Stimulated activated memory B cell treated with anti-CD40 and anti-IgM and Interleukin-4, amounts not matched to agents 10 μg/mL and 1 μg/mL and 100 μg/mL, for 72 hours (primary cell): ENCODE measurements at places on chromosomes 2 and 18.
A peak's percentile ranks its signal among the peaks of the same experiment; 100 is the strongest.

- ATAC-seq = no peak
These were observed 58.7 kb upstream of the B3GNT2 start for GRCh38 chr2:62136956-62137830.

DNA sequence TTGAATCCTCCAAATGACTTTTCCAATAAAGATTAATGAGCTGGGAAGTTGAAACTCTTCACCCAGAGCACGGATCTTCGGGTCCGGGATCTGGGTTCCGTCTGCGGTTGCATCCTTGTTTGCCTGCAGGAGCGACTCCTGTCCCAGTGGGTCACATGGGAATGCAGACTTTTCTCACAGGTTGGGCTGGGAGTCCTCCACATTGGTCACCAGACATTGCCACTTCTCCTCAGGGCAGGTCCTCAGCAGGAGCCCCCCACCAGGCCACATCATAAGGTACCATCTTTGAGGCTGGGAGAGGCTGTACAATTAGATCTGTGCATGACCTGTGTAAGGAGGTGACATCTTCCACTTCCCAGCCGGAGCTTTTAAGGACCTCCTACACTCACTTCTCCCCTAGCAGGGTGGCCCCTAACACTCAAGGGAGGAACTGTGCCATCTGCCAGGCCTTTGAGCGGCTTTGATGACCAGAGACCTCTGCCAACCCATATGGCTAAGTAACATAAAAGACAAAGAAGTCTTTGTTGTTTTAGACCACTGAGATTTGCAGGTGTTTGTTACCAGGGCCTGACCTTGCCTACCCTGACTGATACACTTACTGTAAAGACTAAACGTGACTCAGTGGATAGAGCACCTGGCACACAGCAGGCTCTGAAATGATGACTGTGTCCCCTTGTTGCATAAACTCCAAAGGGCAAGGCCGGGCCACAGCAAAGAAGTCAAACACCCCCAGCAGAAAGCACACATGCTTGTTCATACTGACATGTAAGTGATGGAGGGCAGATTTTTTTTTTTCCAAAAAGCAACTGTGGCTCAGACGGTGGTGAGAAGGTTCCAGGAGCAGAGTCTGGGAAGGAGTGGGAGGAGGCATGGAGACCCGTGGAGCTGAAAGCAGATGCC, 7.9 kb upstream of the TEX51 start:
- ATAC-seq = no peak

- ATAC-seq = peak; percentile 90
These were observed at the start of gene IAH1 for GRCh38 chr2:9474361-9475057. Gene IAH1 (plus strand): TSS chr2:9474551. CDS start chr2:9474567, 16 bp downstream.

DNA sequence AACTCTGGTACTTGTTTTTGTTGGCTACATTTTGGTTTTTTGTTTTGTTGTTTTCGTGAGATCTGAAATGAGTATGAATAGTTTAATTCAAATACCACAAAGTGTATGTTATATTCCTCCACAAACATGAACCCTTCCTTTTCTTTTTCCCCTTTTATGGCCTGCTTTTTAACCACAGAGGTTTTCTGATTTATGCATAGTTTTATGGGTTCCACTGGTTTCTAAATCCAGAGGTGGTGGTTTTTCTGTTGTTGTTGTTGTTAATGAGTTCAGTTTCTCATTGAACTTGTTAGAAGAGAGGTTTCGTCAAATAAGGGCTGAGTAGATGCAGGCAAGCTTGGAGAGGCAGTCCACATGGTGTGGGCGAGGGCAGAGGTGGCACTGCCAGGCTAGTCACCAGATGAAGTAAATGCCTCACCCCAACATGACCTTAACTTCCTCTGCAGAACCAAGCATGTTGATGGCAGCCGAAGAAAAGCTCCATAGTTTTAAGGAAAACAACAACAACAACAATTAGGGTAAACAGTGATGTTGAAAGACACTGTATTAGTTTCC, 72.5 kb downstream of the RIF1 start:
- ATAC-seq = no peak

- ATAC-seq = no peak
These were observed 107.7 kb upstream of the MAP2 start for GRCh38 chr2:209316141-209316540.

DNA sequence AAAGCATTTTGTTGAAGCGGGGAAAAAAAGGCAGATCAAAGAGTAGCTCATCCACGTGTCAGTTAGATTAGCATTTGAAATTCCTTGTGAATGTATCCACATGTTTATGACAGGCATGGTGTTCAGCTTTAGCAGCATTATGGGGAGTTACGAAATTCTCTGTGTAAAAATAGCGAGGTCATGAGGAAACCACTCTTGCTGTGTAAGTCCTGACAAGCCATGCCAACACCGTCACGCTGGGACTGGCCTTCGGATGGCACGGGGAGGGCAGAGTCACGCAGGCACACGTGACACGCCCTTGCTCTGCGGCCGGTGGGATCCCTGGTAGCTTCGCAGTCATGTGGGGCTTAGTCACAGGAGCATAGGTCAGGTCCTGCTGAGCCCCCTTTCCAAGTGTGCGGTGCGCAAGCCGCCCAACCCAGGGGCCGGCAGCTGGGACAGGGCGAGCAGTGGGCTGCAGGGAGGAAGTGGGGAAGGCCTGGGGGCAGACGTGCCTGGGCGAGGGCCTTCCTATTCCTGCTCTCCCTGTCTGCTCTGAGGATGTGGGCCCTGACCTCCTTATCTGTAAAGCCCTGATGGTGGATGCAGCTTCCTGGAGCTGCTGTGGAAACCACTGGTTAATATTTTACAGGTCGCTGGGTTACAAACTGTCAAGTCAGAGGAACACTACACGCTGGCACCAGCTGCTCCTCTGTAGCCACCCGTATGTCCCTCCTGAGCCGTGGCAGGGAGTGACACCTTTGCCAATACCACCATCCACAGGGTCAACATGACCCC, 18.0 kb downstream of the MBP start:
- peak; percentile 28 for ATAC-seq

DNA sequence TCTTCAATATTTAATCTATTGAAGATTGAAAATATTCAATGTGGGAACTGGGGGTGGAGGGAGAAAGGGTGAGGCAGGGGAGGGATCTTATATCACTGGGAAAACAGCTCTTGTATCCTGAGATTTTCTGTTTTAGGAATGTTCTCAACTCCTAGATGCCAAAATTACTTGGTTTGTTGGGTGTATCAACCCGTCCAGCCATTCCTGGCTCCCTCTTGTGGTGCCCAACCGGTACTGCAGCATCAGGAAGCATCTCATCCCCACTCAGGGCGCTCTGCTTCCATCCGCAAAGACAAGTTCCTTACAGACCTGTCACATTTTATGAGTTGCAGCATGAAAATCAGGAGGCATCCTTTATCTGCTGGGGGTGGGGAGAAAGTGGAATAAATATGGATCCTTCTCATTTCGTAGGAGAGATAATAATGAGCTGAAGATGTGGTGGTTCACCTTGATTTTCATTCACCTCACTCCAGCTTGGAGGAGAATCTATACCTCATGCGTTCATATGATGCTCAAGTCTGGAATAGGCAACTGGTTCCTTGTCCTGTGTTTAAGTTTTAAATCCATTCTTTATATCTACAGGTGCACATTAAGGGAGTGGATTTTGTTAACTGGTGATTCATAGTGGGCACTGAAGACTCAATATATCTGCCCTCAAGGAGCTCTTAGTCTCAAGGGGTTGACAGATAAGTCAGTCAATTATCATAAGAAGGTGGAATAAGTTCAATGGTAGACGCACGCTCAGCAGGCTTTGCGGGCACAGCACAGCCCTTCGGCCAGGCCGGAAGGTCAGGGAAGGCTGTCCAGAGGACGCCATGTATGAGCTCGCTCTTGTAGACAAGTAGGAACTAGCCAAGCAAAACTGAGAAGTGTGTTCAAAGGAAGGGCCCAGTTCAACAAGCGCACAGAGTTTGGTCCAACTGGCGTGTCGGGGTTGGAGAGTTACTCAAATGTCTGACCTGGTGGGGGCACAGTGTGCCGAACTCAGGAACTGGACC, 127.3 kb downstream of the RNF144A start:
- peak; percentile 54 for ATAC-seq

- ATAC-seq = no peak
These were observed 11.8 kb upstream of the LHCGR start for GRCh38 chr2:48767330-48767729.

DNA sequence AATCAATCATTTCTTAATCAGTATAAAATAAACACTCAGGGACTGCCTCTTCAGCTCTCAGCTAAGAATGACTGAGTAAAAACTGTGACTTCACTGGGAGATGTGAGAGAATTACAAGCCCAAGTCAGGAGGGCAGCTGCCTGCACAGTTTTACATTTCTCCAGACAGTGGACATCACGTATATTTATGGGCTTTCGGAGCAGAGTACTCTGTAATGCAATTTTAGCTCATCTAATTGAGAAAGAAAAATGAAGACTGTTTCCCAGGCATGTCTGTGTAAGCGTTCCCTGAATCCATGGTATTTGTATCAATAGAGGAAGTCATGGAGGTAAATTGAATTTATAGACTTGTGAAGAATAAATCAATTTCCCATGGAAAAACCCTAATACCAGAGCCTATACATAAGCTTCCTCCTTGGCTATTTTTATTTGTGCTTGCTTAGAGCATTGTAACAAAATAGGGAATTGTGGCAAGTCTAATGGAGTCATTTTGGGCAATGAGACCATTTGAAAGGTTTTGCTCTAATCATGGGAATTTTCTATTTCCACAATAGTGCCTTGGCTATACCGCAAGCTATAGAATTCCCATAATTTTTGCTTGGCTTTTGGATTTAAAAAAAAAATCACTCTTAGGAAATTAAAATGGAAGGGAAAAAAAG, 87.2 kb downstream of the SLC5A7 start:
- no peak for ATAC-seq

DNA sequence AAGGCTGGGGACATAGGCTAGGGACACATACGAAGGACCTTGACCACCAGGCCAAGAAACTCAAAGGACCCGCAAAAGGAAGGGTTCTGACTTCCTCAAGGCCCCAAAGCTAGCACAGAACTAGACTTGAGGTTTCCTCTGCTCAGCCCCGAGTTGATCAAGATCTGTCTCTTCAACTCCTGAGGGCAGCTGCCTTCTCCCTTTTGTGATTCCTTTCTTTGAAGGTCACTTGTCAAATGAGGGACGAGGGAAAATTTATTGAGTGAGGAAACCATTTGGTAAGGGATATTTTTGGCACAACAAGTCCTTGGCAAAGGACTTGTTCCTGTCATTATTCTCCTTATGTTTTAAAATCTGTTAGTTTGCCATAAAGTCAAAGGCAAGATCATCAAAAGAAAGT, 12.3 kb upstream of the ROCK2 start:
- ATAC-seq = no peak

DNA sequence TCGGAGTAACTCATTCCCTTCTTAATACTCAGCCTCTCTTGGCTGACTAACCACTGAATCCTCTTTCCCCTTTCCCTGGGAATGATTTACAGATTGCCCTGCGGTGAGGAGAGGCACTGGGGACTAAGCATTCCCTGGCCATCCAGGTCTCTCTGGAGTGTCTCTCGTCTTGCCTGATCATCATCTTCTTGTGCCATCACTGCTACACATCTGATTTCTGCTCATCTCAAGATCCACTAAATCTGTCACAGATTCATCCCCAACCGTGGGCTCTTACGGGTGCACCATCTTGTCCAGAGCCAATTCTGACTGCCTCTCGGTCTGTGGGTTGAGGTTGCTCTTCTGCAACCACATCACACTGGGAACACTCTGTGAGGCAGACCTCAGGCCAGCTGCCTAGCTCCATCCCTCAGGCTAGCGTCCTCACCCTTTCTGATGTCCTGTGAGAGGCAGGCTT, 12.0 kb downstream of the SFTPB start:
- ATAC-seq = no peak

DNA sequence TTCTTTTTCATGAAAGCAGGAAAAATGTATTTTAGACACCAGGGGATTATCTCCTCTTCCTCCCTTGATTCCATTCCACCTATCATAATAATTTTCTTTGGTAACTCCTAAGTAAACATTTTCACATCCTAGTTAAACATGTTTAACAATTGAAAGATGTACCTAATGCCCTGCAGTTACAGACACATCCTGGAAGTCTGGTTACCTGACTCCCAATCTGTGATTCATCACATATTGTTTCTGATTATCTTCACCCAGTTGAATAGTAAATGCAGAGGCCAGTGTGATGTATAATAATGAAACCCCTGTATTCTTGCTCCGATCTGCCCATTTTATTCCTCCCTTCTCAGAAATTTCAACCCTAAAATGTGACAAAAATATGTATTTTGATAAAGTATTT, 1237.6 kb upstream of the LRRTM1 start:
- no peak for ATAC-seq

GRCh38 chr18:68148863-68149262, 566.0 kb downstream of the TMX3 start:
- no peak for ATAC-seq

DNA sequence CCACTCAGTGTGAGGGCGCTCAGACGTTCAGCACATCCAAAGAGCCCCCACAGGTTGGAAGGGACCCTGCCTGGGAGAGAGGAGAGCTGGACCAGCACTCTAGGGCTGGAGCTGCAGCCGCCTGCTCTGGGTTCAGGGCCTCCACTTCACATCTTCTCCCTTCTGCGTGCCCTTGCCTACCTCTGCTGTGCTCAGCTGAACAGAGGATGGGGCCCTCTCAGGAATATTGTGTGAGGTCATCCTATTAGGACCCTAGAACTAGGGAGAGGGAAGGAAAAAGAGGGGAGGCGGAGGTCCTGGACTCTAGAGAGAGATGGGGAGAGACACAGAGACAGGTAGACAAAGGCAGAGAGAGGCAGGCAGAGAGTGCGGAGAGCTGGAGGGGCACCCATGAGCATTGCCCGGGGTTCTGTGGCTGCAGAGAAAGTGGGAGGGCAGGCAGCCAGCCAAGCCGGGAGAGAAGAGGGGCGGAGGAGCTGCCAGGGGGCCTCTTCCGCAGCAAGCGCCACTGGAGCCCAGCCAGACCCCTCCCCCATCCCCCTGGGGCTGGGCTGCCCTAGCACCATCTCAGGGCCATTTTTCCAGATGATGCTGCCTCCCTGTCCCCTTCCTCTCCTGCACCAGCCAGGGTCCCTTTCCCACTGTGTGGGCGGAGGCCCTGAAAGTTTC, 8.3 kb upstream of the TNS1 start:
- no peak for ATAC-seq

- no peak for ATAC-seq
These were observed 4.8 kb upstream of the CASP8 start for GRCh38 chr2:201255408-201256033.

- ATAC-seq = peak; percentile 40
These were observed 126.0 kb downstream of the ZNF532 start for GRCh38 chr18:58990720-58991119.

DNA sequence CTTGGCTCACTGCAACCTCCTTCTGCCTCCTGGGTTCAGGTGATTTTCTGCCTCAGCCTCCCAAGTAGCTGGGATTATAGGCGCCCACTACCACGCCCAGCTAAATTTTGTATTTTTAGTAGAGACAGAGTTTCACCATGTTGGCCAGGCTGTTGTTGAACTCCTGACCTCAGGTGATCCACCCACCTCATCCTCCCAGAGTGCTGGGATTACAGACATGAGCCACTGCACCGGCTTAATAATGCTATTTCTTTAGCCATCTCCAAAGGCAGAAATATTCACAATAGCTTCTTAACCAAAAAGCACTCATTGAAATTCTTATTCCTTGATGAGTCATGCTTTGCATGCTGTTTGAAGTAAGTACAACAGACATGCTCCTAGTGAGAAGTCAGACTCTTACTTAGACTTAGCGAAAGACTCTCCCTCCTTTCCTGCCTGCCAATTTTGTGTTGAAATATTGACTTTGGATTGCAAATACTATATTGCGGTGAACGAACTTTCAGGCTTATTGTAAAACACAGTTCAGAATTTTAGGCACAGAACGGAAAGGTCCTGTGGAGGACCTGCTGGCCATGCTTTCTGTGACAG, 4.4 kb downstream of the ACTR3 start:
- no peak for ATAC-seq

GRCh38 chr2:12442476-12442847, 274.3 kb upstream of the TRIB2 start:
- no peak for ATAC-seq

- no peak for ATAC-seq
These were observed 194.3 kb downstream of the LDLRAD4 start for GRCh38 chr18:13412901-13413300.
